ENCODE measurements at places on chromosomes 1 and 21.

DNA sequence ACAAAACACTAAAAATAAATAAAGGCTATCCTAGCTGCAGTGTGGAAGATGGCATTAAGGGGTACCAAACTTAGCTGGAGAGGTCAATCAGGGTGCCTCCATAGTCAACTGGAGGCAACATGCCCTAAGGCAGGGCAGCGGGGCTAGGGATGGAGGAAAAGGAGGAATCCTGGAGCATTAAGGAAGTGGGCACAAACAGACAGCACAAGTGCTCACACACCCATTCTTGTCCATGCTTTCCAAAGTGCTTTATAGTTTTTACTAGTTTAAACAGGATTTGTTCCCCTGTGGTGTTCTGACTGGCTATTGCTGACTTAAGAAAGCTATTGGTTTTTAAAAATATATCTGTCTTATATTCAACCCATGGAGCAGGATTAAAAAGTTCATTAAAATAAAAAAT is 33.3 kb downstream of the TCEANC2 start:
- DNase-seq: no peak

DNA sequence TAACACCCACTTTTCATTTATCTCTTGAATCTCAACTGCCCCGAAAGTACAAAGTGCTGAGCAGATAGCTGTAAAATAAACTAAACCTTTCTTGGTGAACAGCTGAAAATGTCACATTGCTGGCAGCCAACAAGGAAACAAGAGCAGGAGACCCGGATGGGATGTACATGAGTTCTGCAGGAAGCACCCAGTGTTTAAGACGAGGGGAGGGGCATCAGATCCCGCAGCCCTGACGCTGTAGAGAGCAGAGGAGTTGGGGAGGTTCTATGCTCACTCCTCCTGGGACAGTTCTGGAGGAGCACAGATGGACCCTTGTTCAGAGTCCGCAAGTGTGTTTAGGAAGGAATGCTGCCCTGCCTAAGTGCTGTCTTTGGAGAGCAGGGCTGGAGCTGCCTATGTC is 32.0 kb upstream of the EPHA8 start:
- DNase-seq: no peak

- no peak for DNase-seq
These were observed 2.8 kb upstream of the HAPLN2 start for GRCh38 chr1:156616463-156616862.

- DNase-seq: no peak
These were observed 39.6 kb upstream of the KIF21B start for GRCh38 chr1:201063145-201063544.

GRCh38 chr1:234400773-234401172 is 27.5 kb downstream of the COA6 start:
- no peak for DNase-seq

DNA sequence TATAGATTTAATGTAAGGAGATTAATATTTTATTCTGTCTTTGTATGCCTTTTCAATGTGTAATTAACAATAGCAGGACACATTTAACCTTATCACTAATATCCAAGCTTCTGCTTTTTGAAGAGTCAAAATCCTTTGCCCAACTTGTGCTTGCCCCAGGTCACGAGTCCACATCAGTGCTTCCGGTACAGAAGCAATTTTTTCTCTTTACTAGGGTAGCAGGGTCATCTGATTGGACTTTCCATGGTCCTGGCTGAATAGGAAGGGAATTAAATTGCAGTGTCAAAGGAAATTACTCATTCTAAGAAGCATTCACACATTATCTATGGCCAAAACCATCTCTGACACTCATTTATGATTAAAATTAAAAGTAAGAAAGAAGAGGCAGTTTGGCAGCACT is 460.5 kb upstream of the ADGRL2 start:
- DNase-seq: no peak

DNA sequence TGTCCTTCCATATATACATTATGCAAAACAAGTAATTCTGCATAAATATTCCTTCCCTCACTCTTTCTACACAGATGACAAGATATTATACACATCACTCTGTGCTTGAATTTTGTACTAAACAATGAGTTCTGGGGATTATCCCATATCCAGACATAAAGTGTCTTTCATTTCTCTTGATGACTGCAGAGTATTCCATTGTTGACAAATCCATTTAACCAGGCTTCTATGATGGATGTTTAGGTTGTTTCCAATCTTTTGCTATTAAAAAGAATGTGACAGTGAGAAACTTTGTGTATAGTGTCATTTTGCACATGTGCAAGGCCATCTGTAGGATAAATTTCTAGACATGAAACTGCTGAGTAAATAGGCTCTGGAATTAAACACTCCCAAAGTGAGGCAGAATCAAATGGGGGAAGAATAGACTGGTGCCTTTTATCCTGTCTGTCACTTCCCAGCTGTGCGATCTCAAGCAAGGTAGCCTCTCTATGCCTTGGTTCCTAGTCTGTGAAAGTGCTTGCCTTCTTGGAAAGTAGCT is 29.9 kb upstream of the ATP2B4 start:
- DNase-seq: no peak
